ENCODE measurements at places on chromosomes 1 and 21.

GRCh38 chr1:204567071-204567470 lies 50.9 kb downstream of the MDM4 start:
- no peak for DNase-seq

DNA sequence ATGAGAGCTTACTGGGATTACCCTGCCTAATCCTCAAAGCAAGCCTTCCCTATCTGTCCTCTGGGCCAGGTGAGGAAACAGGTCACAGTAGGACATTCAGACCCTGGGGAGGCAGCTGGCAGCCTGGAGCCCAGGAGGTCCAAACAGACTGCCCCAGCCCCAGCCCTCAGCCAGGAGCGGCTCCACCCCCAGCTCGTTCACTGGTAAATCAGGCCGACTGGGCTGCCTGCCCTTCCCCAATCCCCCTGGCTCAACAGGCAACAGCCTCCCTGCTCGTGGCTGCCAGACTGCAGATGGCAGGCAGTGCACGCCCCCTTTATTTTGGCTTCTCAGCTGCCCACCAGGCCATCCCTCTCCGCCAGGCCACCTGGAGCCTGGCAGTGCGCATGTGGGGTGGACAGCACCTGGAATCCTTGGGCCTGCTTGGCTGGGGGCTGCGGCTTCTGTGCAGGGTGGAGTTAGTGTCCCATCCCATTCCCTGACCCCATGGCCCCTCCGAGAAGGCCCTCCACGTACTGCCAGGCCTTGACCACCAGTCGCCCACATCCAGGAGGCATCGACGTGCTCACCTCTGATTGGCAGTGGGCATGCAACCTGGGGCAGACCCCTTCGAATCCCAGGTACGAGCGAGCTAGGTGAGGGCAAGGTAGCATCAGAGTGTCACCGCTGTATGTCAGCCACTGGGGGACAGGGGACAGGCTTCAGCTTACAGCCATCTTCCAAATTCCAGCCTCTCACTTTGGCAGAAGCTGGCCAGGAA lies 11.2 kb upstream of the ZNF670 start:
- peak; percentile 97 for DNase-seq

DNA sequence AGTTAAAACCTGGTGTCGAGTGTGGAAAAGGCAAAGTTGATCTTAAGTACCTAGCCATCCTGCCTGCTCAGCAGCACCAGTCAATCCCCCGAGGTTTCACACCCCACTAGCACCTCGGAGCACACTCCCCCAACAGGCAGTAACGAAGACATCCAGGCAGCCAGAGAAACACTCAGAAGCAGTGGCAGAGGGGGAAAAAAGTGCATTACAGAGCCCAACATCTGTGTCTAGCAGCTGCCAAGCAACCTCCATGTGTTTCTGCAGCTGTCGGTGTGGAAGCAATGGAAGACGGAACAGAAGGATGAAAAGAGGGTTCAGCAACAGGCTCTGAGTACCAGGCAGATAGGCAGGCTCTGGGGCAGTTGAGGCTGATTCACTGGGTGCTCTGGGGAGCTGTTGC lies 73.4 kb upstream of the PROX1 start:
- DNase-seq = no peak

- no peak for DNase-seq
These were observed 24.2 kb downstream of the RSPH1 start for GRCh38 chr21:42471716-42472330.

- no peak for DNase-seq
These were observed 678.4 kb upstream of the ADAMTS5 start for GRCh38 chr21:27645285-27645684.

DNA sequence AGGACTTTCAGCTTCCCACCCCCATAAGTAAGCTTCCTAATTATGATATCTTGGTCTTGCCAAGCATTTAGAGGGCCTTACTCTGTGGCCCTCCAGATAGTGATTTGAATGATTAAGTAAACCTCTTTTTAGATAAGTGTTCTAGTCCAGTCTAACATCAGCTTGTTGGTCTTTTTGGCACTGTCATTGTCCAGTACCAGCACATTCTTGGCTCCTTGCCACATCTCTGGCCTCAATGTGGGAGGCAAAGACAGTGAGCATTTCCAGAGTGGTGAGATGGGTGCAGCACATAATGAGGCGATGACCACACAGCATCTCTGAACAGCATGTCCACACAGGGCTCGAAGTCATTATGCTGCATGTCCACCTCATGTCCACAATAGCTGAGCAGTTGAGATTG lies 6.1 kb downstream of the CAPZA1 start:
- no peak for DNase-seq

DNA sequence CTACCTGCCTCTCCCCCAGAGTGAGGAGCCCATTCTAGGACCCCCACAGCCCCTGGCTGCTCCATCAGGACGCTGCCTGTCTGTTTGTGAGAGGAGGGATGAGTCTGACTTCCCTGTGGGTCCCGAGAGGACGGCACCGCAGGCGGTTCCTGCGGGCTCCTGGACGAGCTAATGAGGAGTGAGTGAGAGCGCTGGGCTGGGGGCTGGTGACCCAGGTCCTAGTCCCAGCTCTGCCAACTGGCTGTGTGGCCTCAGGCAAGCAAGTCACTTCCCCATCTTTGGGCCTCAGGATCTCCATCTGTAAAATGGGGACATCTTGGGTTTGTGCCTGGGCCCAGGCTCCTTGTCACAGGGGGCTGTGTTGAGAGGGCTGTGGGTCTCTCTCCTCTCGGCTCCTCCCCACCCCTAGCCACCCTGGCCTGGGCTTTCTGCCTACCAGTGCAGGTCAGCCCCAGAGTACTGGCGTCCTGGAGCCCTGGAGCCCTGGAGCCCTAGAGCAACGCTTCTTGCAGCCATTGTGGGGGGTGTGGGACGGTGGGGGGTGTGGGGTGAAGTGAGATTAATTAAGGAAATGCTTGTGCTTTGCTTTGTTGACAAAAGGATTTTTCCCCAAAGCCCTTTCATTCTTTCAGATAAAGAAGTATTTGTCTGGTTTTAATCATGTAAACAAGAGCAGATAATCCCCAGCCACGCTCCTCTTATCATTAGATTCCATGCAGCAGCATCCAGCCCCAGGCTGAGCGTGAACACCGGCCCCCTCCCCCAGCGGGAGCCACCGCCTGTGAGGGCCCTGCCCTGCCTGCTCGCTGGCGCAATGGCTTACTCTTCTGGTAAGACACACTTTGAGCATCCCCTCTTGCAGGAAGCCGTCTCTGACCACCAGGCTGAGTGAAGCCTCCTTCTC lies 26.8 kb downstream of the SLC1A7 start:
- peak; percentile 97 for DNase-seq

DNA sequence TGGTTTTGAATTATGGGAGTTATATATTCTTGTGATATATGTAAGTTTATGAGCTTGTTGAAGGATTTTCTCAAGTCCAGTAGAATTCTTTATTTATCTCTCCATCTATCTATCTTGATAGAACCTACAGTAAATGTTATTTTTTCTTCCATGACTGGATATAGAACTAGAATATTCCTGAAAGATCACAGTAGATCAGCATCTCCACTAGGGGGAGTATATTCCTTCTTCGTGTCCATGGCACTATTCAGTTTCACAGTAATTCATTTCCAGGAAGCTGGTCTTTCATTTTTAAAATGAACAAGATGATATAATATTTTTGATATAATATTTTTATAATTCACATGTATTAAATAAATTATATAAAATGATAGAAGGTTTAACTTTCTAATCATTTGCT lies 18.8 kb downstream of the TMPRSS15 start:
- DNase-seq = no peak

- no peak for DNase-seq
These were observed 61.2 kb upstream of the CCDC190 start for GRCh38 chr1:162922201-162922600.

DNA sequence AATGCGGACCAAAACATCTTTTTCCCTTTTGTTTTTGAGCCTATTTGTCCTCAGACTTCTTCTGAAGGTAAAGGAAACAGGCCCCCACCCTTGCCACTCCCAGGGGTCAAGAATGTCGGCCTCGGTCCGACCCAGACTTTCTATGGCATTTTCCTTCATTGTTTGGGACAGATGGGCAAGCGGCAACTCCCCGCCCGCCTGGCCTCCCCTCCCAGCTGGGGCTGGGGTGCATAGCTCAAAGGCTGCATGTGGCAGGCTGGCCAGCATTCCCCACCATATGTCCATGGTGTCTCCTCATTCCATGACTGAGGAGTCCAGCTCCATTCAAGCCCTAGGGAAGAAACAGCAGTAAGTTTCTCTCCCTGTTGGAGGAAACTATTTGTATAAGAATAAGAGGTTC lies 29.4 kb upstream of the TSPEAR start:
- peak; percentile 13 for DNase-seq

DNA sequence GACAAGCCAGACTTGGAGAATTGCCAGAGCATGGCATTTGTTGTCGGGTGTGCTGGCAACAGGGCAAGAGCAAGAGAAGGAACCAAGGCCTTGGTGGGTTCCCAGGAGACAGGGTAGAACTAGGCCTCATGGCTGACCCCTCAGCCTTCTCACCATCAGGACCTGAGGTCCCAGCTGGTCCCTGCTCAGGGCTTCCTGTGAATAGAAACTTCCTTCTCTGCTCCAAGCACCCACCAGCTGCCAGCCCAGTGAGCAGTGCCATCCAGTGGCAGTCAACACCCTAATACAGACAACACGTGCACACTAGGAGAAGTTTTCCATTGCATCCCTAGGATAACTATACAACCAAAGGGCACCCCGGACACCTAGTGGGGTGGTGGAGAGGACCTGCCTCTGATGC lies 22.8 kb downstream of the S100A6 start:
- DNase-seq = peak; percentile 43

DNA sequence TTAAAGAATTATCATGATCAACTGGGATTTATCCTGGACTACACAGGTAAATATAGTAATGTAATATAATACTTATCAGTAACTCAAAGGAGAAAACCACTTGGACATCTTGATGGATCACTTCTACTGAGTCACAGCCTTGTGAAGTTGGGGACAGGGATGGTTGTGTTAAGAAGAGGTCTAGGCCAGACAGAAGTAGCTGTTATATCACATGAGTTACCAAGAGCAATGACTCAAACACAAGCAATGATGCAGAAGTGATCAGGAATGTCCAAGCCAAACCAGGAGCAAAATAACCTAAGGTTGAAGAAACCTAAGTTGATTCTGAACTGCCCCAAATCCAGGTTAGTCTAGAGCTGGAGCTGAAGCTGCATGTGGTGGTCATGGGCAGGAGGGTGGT lies 424.5 kb upstream of the DAB1 start:
- DNase-seq = no peak

- no peak for DNase-seq
These were observed 672 bp downstream of the ARMH1 start for GRCh38 chr1:44675186-44675585.

- DNase-seq = no peak
These were observed 7.7 kb upstream of the ATP1A4 start for GRCh38 chr1:160143695-160144094.

- DNase-seq = no peak
These were observed 86.3 kb downstream of the RERE start for GRCh38 chr1:8731162-8731561.

GRCh38 chr1:231215681-231216385 lies 25.2 kb upstream of the GNPAT start:
- DNase-seq = no peak

GRCh38 chr1:93805027-93805610 lies 73.9 kb downstream of the DNTTIP2 start:
- DNase-seq = no peak

- DNase-seq = peak; percentile 95
These were observed 8.1 kb upstream of the GREM2 start for GRCh38 chr1:240619906-240620621.

DNA sequence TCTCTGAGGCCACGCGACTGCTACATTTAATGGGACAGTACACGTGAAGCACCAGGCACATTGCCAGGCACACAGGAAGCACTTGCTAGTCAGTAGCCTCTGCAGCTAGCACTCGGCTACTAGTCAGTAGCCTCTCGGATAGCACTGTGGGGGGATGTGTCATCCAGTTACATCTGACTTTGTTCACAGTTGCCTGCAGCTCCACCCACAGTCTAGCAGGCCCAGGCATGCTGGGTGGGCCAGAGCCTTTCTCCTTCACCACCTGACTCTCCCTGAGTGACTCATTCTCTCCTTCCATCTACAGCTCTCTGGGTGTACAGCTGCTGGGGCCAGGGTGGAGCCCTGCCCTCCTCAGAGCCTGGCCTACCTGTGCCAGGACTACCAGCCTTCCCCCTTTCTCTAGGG lies 51.5 kb downstream of the PTPRF start:
- DNase-seq = peak; percentile 38

DNA sequence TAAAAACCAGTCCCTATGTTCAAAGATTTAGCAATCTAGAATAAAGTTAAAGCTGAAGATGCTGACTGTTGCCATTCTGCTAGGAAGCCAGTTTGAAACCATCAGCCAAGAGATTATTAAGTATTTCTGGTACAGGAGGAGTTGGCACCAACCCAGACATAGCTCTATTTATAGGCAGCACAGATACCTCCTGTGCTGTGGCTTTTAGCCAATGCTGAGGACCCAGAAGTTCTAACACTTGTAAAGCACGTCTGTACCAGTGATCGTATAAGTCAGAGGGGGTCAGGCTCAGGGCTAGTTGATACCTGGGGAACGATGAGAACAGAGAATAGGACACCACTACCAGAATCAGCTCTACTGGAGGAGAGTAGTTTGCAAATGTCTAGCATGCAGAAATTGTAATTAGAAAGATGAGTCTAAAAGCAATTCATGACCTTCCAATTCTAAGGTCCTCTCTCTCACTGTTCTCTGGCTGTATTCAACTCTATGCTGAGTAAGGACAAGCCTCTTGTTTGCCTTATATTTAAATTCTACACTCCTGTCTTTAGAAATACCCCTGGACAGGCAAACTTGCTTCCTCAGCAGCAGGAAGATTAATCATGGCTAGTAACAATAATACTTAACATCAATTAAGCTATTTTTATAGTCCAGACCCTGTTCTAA lies 96.8 kb upstream of the PALMD start:
- DNase-seq = no peak

DNA sequence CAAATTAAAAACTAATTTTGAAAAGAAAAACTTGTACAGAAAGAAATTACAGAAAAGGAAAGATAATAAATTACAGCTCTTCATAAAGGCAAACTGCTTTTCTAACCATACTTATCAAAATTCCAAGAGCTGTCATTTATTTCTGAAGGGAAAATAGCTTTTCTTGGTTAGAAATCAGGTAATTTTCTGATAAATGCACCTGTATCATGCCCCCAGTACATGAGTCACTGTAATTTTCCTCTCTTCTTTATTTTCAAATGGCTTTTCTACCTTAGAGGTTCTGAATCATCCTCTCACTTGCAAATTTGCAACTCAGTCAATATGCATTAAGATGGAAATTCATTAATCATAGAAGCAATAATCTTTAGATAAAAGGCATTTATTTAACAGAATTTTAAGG lies 100.1 kb downstream of the SLC35F3 start:
- DNase-seq = no peak

DNA sequence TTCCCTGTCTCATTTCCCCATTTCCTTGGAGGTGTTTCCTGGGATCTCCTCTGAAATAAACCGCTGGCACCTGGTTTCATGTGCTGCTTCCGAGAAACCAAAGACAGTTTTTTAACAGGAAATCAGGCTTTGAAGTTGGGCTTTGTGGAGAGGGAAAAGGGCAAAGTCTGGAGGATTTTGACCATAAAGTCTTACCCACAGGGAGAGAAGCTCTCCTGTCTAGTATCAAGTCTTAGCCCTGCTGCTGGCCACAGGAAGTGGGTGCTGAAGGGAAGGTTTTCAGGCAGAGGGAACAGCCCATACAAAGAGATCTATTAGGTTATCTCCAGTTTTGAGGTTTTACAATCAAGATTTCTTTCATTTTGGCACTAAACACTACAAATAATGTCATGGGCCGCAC lies 29.3 kb downstream of the SLC5A9 start:
- DNase-seq = no peak

All from WERI-Rb-1 (cell line).